ENCODE measurements at places on chromosomes 13 and 19.

DNA sequence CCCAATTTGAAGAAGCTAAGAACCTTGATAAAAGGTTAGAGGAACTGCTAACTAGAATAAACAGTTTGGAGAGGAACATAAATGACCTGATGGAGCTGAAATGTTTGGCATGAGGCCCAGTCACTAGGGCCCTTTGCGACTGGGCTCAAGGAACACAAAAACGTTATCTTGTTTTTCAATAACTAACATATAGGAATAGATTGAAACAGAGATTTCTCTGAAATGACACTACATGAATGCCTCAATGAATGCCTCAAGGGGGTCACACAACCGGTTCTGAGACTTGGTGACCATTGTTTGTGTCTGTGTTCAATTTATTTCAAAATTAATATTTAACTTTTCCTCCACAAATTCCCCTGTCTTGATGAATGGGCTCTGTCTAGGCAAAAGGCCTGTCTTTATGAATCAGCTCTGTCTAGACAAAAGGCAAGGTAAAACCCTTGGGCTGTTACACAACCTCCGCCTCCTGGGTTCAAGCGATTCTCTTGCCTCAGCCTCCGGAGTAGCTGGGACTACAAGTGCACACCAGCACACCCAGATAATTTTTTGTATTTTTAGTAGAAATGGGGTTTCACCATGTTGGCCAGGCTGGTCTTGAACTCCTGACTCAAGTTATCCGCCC is 932 bp upstream of the ZNF486 start:
- no peak for DNase-seq

DNA sequence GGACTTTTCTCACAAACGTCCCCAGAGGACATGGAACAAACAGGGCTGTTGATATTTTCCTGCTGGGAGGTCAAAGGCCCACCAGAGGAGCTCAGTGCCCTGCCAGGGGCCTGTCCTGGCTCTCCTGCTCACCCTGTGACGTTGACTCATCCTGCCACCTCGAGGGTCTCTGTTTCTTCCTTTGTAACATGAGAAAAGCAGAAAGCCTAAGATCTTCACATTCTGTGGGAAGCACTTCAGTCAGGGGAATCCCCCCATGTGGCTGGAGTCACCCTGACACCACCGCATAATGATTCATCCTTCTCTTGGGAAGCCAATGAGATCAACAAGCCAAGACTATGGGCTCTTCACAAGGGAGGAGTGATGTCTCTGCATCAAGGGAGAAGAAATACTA is 147.9 kb downstream of the KATNAL1 start:
- DNase-seq, result no peak

DNA sequence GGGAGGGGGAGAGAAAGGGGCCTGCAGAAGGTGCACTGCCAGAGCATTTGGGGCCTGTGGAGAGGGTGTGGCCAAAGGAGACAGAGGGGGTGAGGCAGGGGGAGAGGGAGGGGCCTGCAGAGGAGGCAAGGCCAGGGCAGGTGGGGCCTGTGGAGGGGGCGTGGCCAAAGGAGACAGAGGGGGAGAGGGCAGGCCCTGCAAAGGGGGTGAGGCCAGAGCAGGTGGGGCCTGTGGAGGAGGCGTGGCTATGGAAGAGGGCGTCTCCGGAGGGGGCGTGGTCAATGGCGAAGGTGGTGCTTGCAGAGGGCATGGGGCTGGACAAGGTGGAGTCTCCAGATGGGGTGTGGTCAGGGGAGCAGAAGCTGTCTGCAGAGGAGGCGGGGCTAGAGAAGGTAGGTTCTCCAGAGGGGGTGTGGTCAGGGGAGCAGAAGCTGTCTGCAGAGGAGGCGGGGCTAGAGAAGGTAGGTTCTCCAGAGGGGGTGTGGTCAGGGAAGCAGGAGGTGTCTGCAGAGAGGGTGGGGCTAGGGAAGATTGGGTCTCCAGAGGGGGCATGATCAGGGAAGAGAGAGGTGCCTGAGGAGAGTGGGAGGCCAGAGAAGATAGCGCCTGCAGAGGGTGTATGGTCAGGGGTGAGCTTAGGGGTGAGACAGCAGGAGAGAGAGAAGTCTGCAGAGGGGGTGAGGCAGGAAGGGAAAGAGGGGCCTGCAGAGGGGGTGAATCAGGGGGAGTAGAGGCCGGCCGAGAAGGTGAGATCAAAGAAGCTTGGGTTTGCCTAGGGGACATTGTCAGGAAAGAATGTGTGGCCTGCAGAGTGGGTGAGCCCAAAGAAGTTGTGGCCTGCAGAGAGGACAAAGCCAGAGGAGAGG is 3.4 kb downstream of the PRR36 start:
- DNase-seq, result peak; percentile 77

GRCh38 chr13:113546571-113547237 is 37.8 kb upstream of the TFDP1 start:
- no peak for DNase-seq

DNA sequence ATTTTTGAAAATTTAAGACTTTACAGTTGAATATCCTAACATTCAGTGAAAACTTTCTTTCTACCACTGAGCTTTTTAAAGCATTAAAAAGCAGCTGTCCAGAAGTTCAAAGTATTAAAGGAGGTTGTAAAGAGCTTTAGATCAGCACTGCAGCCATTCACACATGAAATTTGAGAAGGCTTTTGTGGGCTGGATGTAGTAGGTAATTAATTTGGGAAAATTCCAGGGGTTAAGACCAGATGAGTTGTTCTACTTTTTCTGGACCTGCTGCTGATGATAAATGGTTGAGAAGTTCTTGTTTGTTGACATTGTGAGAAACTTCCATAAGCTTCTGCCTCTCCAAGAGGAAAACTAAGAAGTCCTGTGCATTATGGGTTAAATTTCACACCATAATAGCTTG is 1779.6 kb upstream of the PRR20A start:
- DNase-seq, result no peak

DNA sequence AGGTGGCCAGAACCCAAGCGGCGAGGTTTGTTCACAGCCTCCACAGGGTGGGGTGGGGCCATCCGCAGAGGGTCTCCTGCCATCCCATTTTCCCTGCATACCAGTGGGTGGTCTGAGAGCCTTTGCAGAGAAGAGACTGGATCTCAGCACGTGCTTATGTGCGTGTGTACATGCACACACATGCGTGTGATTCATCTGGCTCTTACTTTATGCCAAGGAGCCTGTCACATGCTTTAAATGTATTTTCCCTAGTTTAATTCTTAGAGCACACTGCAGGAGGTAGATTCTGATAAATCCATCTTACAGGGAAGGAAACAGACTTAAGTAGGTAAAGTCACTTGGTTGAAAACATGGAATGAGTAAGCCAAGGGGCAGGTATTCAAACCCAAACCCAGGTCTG is 47.1 kb downstream of the CAPN12 start:
- no peak for DNase-seq

DNA sequence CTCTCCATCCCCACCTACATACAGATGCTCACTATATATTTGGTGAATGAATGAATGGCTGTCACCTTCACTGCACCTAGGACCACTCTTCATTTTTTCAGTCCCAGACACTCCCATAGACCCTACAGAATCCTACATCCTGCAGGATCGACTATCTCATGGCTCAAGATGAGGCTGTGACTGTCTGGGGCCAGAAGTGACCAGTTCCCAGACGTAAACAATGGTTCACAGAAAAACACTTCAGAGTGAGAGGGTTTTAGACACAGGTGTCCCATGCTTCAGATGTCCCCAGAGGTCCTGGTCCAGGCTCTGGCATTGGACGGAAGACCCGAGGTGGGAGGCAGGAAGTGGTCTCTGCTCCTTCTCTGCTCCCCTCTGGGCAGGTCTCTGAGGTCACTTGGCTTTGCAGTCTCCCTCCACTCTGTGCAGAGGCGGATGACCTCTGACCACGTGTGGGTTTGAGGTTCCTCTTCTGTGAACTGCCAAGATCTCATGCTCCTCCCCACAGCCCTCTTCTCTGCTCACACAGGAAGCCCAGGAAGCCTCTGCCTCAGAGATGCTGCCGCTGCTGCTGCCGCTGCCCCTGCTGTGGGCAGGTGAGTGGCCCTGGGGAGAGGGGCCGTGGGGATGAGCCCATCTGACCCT is 24.9 kb downstream of the SIGLEC7 start:
- no peak for DNase-seq

DNA sequence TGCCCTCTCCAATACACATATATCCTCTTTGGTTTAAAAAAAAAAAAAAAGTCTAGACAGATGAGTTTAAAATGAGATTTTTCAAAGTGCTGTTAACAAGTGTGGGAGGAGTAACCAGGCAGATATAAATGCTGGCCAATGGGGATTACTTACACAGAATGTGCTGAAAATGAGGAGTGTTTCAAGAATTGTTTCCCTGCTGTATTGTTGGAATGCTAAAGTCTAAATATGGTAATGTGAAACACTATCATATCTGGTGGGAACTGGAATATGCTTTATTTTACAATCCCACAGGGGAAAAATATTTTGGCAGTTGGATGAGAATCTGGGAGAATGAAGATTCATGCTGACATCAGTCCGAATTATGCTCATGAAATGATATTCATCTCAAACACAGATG is 250.7 kb downstream of the DCT start:
- no peak for DNase-seq

- no peak for DNase-seq
Measured at GRCh38 chr19:2361246-2362045, 1.4 kb downstream of the TMPRSS9 start.

GRCh38 chr13:47087841-47088240 is 191.0 kb upstream of the HTR2A start:
- DNase-seq, result no peak

- no peak for DNase-seq
Measured at GRCh38 chr13:99751517-99752199, 219.9 kb downstream of the ZIC5 start.

GRCh38 chr19:58063712-58064111 is 4.6 kb downstream of the ZNF135 start:
- DNase-seq, result no peak

DNA sequence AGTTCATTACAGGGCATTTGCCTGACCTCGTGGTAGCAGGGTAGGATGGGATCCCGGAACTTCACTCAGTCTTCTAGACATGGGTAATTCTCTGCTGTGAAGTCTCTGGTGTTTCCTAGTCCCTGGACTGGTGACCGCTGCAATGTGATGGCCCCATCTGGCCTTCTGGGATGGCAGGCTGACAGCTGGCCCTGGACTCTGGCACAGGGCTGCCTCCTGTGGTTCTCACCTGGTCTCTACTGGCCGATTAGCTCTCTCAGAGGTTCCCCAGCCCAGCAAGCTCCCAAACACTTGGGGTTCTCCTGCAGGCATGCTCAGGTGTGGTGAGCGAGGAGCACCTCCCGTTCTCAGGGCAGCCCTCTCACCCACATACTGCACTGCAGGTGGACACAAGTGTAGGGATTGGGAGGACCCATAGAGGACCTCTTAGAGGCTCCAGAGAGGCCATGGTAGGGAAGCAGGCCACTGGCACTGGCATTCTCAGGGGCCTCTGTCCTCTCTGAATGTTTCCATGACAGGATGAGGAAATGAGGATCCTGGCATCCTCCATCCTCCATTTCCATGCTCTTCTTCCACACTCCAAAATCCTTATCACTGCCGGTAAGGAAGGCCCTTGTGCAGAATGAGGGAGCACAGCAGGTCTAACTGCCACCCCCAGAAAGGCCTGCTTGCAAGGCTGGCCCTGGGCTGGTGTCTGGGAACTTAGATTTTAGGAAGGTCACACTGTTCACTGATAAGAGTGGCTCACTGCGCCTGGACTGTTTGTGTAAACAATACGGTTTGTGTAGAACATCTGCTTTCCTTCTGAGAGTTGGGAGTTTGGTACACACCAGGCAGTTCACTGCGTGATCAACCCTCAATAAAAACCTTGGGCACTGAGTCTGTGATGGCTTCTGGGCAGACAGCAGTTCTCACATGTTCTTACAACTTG is 31.5 kb upstream of the FARP1 start:
- no peak for DNase-seq

- no peak for DNase-seq
Measured at GRCh38 chr13:100917011-100917410, 242.4 kb upstream of the TMTC4 start.

DNA sequence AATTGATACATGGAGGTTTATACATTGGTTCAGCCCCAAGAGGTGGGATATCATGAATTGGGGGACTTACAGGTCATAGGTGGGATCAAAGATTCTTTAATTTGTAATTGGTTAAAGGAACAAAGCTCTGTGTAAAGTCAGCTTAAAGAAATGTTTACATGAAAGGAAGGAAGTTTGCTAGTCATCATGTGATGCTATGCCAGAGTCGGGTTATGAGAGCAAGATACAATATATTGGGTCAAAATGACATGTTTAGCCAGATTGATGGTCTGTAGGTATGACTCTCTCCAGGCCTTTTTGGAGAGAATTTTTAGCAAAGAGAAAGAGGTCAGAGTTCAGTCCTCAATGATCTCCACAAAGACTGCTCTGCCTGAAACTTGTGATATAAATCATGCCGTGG is 5.3 kb upstream of the CYSLTR2 start:
- no peak for DNase-seq

- DNase-seq, result no peak
Measured at GRCh38 chr19:8686549-8686948, 12.0 kb downstream of the ACTL9 start.

- no peak for DNase-seq
Measured at GRCh38 chr19:6127716-6128335, 7.6 kb upstream of the ACSBG2 start.

- DNase-seq, result no peak
Measured at GRCh38 chr13:78934336-78934735, 275.4 kb upstream of the OBI1 start.

DNA sequence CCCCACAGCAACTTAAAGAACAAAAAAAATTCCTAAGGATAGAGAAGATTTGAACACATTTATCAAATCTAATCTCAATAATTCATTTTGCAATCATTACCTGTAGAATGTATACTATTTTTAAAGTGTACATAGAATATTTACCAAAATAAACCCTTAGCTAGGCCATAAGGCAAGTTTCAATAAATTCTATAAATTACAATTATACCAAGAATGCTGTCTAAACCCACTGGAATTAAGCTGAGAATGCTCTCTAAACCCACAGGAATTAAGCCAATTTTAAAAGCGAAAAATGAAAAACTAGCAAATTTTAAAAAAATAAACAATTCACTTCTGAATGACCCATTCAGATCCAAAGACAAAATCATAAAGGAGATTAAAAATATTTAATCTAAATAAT is 540.4 kb upstream of the NBEA start:
- DNase-seq, result no peak

DNA sequence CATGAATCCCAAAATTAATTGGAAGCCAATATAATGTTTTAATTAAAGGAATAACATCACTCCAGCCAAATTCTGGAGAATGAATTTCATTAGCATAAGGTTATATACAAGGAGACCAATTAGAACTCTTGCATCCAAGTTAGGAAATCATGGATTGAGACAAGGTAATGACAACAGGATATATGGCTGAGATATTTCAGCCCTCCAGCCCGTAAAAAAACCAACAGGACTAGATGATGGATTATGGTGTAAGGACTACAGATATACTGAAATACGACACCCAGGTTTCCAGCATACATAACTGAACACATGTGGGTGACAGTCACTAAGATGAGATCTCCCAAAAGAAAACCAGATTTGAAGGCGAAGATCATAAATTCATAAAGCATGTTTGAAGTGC is 56.5 kb downstream of the TSC22D1 start:
- DNase-seq, result no peak

Measured in hematopoietic multipotent progenitor cell treated with erythropoietin and hydrocortisone succinate and interleukin-3 and kit ligand, for 15 days (in vitro differentiated cells).